ENCODE measurements at places on chromosomes 1 and 21.

GRCh38 chr1:186104459-186104858 lies 270.6 kb downstream of the TPR start:
- no peak for DNase-seq

DNA sequence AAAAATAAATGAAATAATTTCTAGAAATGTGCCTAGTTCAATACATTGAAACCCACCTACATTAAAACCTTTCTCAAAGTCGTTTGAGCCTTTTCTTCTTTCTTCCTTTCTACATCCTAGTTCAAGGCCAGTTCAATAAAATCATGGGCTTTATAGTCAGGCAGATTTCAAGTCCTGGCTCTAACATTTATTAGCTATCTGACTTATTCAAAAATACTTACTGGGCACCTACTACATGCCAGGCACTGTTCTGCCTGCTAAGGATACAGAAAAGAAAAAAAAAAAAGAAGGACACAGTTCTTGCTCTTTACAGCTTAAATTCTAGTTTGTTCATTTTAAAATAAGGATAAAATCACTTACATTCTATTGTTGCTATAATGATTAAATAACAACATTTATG lies 134.2 kb upstream of the FGGY start:
- DNase-seq: no peak

DNA sequence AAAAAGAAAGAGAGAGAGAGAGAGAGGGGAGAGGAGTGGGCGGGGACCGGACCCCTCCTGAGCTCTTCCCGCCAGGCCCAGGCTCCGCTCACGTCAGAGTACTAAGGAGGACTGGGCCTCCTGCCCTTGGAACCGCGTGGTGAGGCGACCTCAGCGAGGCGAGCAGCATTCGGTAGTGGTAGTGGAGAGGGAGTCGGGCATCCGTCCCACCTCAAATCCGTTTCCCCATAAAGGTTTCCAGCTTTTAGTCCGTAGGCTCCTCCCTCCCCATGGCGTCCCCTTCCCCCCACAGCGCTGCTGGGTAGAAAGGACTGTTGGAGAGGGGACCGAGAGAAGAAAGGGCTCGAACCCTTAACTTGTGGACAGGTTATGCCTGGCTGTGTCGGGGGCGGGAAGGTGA lies 124.4 kb upstream of the BARHL2 start:
- DNase-seq: no peak

DNA sequence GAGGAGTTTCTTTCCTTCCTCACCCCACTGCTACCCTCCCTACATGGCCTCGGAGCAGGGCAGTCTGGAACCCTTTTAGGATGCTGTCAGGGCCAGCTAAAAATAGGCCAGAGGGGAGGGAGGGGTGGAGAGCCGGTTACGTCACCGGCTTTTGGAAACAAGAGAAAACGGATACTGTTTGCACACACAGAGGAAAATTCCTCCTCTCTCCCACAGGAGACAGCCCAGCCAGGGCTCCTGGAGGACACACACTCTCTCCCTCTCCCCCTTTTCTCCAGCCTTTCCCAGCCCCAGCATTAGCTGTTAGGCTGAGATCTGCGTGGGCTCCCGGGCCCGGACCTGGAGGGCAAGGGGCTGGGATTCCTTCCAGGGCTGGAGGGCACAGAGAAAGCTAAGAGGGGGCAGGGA lies 20.0 kb upstream of the ALDH4A1 start:
- peak; percentile 50 for DNase-seq

- peak; percentile 73 for DNase-seq
Measured at GRCh38 chr1:154419620-154420571, 14.8 kb downstream of the IL6R start.

DNA sequence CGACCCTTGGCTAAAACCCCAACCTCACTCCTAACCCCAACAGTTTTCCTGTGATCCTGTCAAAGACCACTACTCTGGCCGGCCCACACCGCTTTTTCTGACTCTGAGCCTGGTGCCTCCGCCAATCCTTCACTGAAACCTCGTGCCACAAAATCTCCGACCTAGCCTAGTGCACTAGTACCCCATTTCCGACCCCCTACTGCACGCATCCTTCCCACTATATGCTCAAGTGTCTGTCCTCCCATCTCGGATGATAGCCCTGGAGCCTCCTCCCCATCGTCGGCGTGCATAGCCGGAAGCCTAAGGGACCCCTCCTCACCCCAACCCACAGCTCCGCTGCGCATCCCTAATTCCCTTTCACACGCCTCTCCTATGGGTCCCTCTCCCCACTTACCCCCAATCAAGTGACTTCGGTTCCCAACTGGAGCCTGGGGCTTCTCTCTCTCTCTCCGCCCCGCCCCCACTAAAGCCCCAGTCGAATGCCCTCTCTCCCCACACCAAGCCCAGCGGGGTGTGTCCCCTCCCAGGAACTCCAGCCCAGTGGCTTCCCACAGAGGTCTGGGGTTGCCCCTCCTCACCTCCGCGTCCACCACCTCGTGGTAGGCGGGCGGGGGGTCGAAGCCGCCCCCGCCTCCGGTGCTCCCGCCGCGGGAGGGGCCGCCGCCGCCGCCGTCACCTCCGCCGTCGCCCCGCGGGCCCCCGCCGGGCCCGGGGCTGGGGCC lies 791 bp downstream of the USP24 start:
- DNase-seq: peak; percentile 68

DNA sequence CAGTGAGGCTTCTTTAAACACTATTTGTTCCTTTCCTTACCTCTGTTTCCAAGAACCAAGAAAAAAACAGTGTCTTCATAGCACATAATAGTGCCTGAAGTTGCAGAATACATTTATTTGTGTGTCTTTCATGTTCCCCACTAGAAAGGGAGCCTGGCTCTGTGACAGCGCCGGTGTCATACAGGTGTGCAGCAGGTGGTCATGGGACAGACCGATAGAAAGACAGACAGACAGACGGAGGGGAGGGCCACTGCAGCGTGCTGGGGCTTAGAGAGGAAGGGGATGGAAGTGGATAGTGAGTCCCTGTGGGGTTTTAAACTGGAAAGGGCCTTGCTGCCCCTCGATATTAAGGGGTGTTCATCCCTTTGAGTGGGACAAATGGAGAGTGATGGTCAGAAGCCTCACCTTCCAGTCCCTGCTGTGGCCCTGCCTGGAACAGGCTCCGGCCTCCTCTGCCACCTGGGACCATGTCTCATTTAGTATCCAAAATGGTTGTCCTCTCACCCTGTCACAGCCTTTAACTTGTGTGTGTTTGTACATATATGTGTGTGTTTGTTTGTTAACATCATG lies 152.9 kb downstream of the PGBD5 start:
- DNase-seq: no peak

DNA sequence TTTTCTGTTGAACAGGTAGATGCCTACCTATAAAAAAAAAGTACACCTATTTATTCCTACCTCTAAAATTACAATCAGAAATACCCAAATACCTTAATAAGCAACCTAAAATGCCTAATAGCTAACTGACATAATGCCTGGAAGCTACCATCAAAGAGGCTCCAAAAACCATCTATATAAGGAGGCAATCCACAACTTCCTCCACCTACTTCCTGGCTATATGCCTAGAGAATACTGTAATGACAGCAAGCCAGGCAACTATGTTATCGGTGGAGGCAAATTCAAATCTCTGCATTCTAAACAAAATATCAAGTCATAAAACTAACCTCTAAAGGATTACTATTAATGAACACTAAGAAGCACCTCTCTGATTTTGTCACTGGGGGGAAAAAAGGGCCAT lies 10.1 kb downstream of the ZNF644 start:
- DNase-seq: no peak

GRCh38 chr1:206896261-206896660 lies 982 bp upstream of the IL24 start:
- no peak for DNase-seq

- DNase-seq: no peak
Measured at GRCh38 chr1:190320952-190321351, 156.7 kb downstream of the BRINP3 start.

DNA sequence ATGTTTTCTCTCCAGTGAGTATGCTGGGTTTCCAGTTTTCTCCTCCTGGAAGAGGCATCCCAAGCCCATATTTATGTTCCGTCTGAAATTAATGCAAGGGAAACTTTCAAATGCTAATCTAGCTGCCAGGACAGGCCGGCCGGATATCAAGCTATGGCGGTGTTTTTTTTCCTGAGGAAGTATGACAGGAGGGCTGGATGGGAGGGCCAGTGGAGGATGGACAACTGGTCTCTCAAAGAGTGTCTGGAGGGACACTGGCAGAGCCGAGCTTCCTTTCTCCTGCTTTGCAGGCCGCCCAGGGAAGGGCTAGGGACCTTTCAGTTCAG lies 212.7 kb downstream of the TRABD2B start:
- no peak for DNase-seq

GRCh38 chr1:41950820-41951219 lies 32.1 kb upstream of the HIVEP3 start:
- DNase-seq: no peak

DNA sequence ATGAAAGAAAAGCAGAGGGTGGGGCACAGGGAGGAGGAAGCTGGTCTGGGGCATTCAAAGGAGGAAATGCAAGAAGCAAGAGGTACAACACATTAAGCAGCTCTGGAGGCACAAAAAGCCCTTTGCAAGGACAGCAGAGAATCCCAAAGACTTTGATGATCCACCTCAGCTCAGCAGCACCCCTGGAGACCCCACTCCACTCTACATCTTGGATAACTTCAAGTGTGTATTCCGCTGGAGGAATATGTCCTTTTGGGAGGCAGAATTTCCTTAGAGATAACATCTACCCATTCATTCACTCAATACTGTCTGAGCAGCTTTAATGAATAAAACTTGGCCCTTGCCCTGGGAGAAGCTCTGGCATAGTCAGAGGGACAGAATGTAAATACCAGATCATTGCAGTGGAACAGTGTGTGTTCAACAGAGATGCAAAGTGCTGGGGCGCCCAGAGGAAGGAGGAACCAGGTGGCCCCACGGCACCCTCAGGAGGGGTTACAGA lies 599.7 kb downstream of the KIF26B start:
- DNase-seq: no peak

GRCh38 chr1:6958407-6959030 lies 173.3 kb downstream of the CAMTA1 start:
- no peak for DNase-seq

DNA sequence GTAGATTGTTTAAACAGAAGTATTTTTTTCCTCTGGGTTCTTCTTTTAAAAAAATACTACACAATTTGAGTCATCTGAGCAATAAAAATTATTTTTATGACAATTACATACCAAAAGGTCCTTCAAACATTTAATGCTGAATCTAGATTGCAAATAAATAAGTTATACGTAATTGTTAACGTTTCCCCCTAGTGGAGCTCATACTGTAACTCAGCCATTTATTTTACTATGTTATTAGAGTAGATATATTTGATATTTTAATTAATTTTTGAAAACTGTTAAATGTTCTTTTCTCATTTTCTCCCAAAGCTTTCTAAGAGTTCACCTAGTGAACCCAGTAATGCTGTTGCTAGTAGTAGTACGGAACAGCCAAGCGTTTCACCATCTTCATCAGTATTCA lies 33.5 kb downstream of the ZMYM1 start:
- DNase-seq: no peak

DNA sequence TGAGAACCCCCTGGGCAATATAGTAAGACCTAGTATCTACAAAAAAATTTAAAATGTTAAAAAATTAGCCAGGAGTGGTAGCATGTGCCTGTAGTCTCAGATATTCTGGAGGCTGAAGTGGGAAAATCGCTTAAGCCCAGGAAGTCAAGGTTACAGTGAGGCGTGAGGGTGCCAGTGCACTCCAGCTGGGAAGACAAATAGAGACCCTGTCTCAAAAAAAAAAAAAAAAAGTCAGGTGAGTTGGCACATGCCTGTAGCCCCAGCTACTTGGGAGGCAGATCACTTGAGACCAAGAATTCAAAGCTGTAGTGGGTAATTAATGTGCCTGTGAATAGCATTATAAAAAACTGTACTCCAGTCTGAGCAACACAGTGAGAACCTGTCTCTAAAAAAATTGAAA lies 4.6 kb downstream of the BECN2 start:
- no peak for DNase-seq

GRCh38 chr1:52127181-52128180 lies 14.4 kb upstream of the ZFYVE9 start:
- DNase-seq: peak; percentile 47

DNA sequence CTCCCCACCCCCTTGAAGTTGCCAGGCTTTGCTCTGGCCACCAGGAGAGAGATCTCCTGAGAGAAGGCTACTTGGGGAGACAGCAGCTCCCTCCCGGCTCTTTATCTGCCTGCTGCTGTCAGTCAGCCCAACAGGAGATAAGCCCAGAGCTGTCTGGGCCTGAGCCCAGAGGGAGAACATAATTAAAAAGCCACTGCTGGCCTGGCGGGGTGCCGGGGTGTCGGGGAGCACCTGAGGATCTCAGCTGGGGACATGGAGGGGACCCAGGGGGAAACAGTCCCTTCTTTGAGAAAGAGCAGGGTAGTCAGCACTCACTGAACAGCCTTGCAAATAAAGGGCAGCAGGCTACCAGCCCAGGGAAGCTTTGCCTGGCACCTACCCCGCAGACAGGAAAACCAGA lies 17.9 kb downstream of the VWA5B1 start:
- no peak for DNase-seq

GRCh38 chr1:110321846-110322245 lies 17.3 kb upstream of the RBM15 start:
- DNase-seq: no peak

DNA sequence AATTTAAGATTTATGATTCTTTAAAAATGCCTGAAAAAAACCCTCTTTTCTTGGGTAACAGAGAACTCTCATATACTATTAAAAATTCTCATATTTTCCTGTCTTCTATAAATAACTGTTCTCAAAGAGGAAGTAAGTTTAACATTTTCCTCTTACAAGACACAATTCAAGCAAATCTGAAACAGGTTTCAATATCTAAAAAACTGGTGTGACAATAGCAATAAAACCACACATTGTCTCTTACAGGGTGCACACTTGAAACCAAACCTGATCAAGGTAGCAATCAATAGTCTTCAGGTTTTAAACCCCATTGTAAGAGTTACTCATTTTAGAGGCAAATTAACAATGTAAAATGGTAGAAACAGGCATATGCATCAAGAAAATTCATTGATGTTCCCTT lies 28.0 kb downstream of the FUBP1 start:
- DNase-seq: no peak

- DNase-seq: peak; percentile 89
Measured at GRCh38 chr1:244952940-244953339, 88.6 kb upstream of the HNRNPU start.

- DNase-seq: no peak
Measured at GRCh38 chr1:235409042-235409820, 42.0 kb downstream of the TBCE start.

DNA sequence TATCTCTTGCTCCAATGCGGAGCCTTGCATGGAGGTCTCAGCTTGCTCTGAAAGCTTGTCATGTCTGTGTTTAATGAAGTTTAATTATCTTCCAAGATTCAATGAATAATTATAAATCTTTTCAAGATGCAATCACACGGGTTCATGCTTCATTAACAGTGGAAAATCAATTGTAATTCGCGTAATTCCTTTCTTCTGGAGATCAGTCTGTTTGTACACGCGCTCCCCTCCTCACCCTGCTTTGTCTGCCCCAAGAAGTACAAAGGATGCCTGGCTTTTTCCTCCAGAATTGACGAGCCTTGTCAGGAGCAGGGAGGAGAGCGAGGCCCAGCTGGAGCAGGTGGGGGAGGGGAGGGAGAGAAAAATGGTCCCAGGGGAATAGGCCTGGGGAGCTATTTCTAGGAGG lies 65.0 kb upstream of the DISP3 start:
- no peak for DNase-seq

GRCh38 chr1:205319081-205320018 lies 2.2 kb downstream of the NUAK2 start:
- DNase-seq: peak; percentile 88

GRCh38 chr21:45905196-45905595 lies 76.4 kb upstream of the COL6A1 start:
- DNase-seq: no peak
